ENCODE measurements at places on chromosomes 5 and 9.
A peak's percentile ranks its signal among the peaks of the same experiment; 100 is the strongest.

GRCh38 chr9:6673326-6674025 is 27.9 kb upstream of the GLDC start:
- no peak for DNase-seq

DNA sequence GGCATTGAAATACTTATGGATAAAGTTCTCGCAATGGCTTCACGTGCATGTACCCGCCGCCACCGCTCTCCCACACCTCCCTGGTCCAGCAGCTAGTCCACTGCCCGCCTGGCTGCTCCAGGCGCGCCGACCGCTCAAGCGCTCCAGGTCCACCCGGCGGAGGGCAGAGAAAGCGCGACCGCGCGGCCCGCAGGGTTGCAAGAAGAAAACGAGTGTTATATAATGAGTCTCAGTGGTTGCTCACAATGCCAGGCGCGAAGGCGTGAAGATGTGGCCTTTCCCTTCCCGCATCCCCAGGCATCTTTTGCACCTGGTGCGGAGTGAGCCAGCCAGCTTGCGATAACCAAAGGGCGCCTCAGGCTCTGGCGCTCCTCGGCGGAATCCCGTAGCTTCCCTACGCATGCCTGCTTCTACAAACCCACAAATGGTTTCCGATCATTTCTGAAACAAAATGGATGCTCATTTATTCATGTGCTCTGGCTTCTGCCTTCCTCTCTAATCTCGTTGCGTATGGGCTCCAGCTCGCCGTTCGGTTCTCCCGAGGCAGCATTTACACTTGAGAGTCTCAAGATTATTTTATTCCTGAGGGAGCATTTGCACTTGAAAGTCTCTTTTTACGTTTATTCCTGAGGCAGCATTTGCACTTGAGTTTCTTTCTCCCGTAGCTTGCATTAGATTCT is 25.7 kb downstream of the CDKN2A start:
- no peak for DNase-seq

GRCh38 chr5:172806897-172807672 is 27.0 kb upstream of the ERGIC1 start:
- peak; percentile 68 for DNase-seq

DNA sequence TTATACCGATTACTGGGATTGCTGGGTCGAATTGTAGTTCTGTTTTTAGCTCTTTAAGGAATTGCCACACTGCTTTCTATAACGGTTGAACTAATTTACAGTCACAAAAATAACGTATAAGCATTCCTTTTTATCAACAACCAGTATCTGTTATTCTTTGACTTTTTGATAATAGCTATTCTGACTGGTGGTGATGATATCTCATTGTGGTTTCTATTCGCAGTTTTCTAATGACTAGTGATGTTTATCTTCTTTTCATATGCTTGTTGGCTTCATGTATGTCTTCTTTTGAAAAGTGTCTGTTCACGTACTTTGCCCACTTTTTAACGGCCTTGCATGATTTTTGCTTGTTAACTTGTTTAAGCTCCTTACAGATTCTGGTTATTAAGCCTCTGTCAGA is 74.4 kb downstream of the FAM174A start:
- no peak for DNase-seq

DNA sequence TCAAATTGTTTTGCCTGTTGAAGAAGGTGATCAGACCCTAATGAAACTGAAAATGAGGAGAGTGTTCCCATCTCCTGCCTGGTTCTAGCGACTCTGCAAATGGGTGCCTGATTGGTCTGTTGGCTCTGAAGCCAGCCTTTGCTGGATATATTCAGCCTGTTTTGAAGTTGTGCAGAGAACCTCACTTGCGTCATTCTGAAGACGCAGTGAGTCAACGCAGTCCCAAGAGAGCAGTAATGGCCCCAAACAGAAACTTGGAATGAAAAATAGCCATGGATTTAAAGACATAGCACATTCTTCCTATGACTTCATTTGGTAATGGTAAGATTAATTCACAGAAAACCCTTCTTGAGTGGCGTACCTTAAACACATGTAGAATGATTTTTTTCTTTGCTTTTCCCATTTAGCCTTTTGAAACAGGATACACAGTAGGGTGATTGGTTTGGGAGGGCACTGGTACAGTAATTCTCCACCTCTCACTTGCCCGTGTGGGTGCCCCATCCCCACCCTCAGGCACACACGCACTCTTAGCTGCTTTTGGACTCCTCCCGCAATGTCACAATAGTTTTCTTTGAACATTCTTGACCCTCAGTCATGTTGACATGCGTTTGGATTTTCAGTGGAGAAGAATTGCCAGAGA is 54.1 kb upstream of the ABL1 start:
- DNase-seq, result no peak

GRCh38 chr5:139652788-139653241 is 4.7 kb downstream of the CXXC5 start:
- DNase-seq, result no peak

DNA sequence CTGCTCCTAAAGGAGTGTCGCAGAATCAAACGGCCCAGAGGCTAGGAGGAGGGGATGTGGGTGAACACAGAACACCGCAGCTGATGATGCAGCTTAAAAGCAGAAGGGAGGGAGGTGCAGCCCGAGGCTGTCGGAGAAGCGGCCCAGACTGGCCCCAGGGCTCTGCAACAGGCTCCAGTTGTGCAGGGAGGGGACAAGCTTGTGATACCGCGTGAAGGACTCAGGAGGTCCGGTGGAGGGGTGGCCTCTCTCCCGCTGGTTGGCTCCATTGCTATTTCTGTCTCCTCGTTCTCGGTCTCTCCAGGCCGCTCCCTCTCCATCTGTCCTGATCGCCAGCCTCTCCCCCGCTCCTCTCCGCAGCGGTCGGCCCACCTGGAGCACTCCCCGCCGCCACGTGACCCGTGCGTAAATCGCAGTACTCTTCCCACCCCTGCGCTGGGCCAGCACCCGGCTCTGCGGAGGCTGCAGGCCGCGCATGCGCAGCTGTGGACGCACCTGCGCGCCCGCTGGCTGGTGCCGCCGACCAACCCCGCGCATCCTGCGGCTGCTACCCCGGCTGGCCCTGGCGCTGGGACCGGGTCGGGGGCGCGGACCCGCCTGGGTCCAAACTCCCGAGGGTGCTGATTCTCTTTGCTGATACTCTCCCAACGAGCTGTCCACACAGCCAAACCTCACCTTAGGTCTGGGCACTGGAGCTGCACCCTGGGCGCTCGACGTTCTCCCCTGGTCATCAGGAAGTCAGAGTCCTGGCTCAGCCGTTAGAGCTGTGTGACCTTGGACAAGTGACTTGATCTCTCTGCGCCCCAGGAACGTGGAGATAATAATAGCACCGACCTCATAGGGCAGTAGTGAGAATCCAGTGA is 3.7 kb upstream of the STXBP1 start:
- DNase-seq, result peak; percentile 52

- no peak for DNase-seq
Measured at GRCh38 chr5:50658246-50658645, 8.2 kb upstream of the PARP8 start.

DNA sequence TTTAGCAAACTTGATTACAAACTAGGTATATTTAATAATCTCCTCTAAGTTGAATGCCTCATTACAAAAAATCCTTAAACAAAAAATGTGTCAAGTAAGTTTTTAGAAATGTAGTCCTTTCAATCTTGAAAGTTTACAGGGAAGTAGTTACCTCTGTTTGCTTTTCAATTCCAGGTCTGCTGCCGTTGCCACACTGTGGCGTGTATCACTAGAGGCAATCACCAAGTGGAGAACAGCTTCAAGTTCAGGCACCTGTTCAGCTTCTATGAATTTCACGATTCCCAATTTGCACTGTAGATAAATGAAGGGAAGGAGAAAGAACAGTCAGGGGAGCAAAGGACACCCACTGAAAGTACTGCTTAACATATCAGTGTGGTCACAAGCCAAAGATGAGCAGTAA is 51.1 kb downstream of the ECPAS start:
- no peak for DNase-seq

- no peak for DNase-seq
Measured at GRCh38 chr5:103243665-103244064, 14.9 kb upstream of the MACIR start.

DNA sequence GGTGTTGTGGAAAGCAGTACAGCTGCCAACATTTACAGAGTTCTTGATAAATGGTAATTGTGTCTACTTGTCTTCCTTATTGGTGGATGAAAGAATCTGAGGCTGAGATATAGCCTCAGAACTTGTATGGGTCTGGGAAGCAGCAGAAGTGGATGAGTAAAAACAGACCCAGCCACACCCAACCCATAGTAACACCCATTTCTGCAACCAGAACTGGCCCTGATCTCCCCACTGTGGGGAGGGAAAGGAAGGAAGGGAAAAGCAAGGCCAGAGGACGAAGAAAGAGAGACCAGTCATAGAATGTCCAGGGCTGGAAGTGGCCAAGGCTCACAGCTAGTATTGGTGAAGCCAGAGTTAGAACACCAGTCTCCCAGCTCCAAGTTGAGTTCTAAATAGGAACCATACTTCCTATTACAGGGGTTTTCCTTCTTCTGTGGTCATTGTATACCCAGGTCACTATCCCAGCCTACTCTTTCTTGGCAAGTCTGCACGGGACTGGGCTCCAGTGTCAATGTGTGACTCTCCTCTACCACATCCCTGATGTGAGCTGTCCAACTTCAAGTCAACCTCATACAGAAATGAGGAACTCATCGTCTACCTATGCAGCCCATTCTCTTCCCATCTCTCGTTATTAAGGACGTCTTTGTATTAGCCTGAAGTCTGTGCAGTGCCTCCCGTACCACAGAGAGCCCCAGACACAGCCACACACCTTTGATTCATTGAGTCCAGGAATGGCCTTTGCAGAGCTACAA is 35.9 kb downstream of the ITK start:
- no peak for DNase-seq

DNA sequence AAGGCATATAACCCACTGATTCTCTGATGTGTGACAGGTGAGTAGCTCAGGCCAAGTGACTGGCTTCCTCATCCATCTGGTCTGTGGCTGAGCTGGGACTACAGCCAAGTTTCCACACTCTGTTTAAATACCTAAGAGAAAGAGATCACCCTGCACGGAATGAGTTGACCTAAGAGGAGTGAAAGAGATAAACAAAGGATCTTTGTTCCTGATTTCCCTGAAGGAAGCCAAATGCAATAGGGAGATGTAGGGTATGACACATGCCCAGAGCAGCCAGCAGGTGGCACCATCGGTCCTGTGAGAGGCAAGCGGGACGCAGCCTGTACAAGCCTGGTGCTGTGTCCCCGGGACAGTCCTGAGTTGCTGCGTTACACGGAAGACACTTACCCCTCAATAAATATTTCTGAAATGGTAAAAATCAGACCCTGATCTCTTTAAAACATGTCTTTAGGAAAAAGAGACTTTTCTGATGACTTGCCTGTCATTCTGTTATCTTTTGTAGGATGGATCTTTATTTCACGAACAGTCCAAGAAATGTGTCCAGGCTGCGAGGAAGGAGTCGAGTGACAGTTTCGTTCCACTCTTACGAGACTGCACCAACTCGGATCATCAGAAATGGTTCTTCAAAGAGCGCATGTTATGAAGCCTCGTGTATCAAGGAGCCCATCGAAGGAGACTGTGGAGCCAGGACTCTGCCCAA is 41.1 kb downstream of the GALNT12 start:
- peak; percentile 56 for DNase-seq

- DNase-seq, result no peak
Measured at GRCh38 chr9:37329576-37329975, 92.9 kb upstream of the GRHPR start.
